ENCODE measurements at places on chromosomes 1 and 21. TPM values are rescaled to one million over a fixed set of nuclear protein-coding genes. Genes with fewer than 3 reads are reported as not detected.

- DNase-seq = no peak
These were observed 30.6 kb downstream of the VANGL2 start for GRCh38 chr1:160431006-160431405.

DNA sequence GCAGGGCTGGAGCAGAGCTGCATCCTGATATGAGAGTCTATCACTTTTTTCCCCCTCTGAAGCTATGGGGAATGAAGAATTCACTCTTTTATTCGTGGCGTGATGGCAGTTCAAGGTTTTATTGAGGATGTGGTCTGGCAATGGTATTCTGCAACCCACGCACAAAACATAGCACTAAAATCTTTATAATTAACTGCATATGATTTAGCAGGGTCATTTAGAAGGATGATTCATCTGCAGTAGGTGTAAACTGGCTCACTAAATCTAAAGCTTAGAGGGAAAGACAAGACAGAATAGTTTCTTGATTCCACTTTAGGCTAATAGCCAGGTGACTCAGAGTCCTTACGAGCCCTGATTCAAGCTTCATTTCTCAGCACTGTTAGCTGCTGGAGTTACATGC lies 25.0 kb upstream of the CHRM3 start:
- no peak for DNase-seq

DNA sequence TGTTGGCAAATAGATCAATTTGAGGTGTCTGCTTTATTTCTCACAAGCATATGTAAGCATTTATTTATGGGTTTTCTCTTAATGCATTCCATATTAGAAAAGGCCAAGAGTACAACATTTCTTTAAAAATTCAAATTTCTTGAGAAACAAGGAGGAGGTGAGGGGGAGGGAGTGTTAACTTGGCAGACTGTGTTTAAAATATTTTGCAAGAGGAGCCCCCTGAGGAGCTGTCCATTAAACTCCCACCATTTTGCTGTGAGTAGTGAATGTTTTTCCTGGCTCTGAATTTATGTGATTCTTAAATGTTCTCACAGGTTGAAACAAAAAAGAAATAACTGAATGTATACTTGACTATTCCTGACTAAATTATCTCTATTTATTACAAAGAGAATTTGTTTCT lies 363.8 kb downstream of the PTPRC start:
- DNase-seq = no peak

IVNS1ABP gene
- total RNA-seq = 74.5 TPM

- DNase-seq = no peak
These were observed 326.1 kb upstream of the BEND5 start for GRCh38 chr1:49102752-49103151.

GRCh38 chr1:4095433-4095971 lies 195.4 kb upstream of the C1orf174 start:
- no peak for DNase-seq

DNA sequence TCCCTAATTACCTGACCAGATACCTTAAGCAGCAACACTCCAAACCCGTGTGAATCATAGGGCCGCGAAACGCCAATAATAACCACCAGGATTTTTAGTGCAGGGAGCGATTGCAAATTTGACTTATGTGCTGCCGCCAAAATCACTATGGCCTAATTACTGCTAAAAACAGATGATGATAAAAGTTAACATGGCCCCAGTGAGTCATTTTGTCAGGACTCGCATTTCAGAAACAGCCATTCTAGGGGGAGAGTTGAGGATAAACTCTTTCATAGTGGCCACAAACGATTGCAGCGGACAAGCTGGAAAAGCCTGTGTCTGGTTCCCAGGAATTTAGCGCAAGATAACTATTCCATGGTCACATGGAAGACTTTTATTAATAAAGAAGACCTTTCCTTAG lies 103.4 kb downstream of the HLX start:
- no peak for DNase-seq

GRCh38 chr1:25796811-25797458 lies 3.1 kb upstream of the SELENON start:
- DNase-seq = peak; percentile 79

GRCh38 chr1:185325413-185325812 lies 8.4 kb upstream of the IVNS1ABP start:
- no peak for DNase-seq

DNA sequence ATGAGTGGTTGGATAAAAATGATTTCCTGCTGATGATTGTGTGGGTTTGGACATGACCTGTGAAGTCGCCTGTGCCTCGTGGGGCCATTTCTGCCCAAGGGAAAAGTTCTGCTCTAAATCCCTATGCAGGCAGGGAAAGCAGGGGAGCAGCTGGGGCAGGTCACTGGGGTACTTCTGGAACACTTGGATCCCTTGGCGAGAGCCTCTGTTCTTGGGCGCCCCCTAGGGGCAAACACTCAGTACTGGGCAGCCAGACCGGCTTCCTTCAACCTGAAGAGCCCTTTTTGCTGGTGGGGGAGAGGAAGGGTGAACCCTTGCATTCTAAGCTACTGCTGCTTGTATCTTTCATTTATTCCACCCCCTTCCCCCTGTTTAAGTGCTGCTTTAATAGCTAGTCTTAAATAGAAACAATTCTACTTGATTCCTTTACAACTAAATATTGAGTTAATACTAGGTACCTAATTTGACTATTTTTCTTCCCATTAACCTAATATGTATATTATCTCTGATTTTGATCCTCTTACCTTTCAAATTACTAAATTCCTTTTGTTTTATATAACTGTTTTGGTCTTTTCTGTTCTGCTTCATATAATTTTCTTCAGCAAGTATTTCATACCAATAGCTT lies 5.1 kb upstream of the CLEC20A start:
- peak; percentile 75 for DNase-seq

DNA sequence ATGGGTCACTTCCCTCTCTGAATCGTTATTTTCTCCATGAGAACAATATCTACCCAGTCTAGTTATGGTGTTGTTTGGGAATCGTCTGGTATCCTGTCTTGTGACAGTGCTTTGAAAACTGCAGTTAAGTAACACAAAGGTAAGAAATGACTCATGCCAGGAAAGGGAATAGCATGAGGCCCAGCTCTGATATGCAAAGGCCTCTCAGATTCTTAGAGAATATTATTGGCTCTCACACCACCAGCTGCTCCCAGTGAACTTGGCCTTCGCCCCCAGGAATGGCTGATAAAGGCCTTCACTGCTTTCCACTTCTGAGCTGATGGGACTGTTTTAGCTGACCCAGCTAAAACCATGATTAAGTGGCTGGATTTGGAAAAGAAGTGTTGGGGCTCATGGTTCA lies 27.1 kb downstream of the NEK2 start:
- peak; percentile 66 for DNase-seq

PTAFR gene
- total RNA-seq = 0.12 TPM
